Pancreas (tissue), 10 donors: ENCODE measurements at places on chromosomes 7 and 10. TPM values are rescaled to one million over a fixed set of nuclear protein-coding genes. Genes with fewer than 3 reads are reported as not detected.

Gene CALN1
- 2.6 TPM for polyA plus RNA-seq

Gene UTF1
- polyA plus RNA-seq = not detected

Gene SEMA3A
- polyA plus RNA-seq = 0.40 TPM

Gene MRLN
- 13.3 TPM for polyA plus RNA-seq

Gene TRPV5
- not detected for polyA plus RNA-seq

Gene IFIT1B
- not detected for polyA plus RNA-seq

Gene CYP2W1
- polyA plus RNA-seq = 0.54 TPM

Gene NPC1L1
- polyA plus RNA-seq = 3.4 TPM

Gene NME8
- not detected for polyA plus RNA-seq

Gene TMEM213
- polyA plus RNA-seq = 0.07 TPM

Gene ETV1
- 6.8 TPM for polyA plus RNA-seq

Gene MYH16
- not detected for polyA plus RNA-seq

Gene EVX1
- 0.05 TPM for polyA plus RNA-seq

Gene TRPV6
- 308 TPM for polyA plus RNA-seq

Gene SFRP4
- polyA plus RNA-seq = 1.3 TPM

Gene GALNT17
- polyA plus RNA-seq = 3.4 TPM

Gene TAX1BP1
- polyA plus RNA-seq = 28.3 TPM
